CD4-positive, alpha-beta T cell treated with Interleukin-4 for 1 hour (primary cell): ENCODE measurements at places on chromosomes 12 and 14.

DNA sequence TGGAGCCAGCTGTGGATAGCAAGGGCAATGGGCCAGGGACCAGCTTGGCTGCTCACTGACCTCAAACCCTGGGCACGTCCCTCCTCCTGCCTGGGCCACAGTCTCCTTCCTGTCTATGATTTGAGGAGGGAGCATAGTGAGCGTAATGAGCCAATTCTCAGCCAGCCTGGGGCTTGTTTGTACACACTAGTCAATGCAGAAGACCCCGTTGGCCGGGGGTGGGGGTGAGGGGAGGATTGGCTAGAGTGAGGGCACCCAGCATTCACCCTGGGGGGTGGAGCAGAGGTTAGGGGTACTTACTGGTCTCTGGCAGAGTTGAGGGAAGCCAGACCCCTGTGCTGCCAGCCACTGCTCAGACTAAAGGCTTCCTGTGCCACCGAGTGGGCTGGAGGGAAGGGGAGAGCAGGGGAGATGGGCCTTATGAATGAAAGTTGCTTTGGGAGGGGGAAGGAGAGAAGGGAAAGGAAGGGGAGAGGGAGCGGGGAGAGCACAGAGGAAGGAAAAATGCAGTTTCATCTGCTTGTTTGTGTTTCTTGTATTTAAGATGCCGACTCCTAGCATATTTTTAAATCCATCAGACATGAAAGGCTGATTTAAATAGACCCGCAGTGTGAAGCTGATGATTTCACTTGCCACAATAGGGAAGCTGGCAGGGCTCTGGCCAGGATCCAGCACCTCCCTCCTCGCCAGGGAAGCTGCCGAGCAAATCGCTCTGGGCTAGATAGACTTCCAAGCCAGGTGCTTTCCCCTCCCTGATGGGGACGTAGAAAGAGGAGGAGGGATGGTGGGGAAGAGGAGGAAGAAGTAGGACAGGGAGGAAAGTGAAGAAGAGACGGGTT is 114.0 kb downstream of the PRMT8 start:
- no peak for DNase-seq

DNA sequence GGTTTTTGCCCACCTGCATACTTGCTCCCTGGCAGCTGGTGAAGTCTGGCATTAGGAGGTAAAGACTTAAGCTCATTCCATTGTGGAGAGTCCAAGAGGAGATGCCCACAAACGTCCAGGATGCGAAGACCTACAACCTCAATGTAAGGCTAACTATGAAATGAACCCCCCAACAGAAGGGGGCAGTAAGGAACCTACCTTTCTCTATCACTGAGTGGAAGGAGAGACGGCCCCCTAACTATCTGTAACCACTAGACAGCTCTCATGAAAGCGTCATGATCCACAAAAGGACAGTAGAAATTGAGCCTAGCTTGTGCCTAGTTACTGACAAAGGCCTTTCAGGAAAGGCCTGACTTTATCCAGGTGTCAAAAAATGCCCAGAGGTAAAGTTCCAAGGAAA is 55.3 kb downstream of the ZFYVE21 start:
- no peak for DNase-seq

DNA sequence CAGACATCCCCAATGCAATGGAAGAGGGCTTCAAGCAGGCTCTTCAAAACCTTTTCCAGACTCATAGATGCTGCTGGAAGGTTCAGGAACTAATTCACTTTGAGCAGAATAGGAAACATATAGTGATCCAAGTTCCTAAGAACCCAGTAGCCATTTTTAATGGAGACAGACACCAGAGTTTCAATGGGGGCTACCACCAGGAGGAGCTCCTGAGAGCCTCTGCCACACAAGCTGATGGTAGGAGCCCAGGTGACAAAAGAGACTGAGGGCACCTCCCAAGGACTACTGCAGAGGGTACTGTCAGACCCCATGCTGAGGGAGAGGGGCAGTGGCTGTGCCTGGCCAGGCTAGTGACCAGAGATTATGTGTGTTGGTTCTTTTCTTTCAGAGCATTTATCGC is 45.9 kb downstream of the IFNG start:
- DNase-seq: peak; percentile 39

DNA sequence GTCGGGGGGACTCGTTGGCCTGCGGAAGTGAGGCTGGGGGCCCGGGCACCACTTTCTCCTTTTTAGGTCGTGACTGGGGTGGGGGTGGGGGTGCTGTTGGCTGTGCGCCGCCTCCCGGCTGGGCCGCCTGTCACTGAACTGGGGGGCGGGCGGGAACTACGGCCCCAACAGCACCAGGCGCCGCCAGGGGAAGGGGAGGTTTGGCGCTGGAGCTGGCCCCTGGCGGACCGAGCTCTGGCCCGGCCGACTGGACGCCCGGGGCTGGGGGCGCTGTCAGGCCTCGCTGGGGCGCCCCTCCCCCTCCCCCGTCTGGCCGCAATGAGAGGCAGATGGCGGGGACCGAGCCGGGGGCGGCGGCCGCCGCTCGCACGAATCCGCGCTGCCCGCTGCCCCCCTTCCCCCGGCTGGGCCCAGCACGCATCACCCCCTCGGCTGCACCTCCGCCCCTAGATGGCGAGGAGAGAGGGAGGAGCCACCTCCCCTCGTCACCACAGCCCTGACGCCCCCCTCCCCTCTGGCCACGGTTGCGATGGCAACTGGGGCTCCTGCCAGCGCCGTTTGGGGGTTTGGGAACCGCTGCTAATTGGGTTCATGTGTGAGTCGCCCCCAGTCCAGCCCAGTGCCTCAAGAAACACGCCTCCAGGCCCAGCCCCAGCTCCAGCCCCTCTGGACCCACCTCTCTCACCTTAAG is 723 bp downstream of the NFATC4 start:
- DNase-seq: peak; percentile 60

- DNase-seq: no peak
Measured at GRCh38 chr12:43008953-43009845, 419.7 kb upstream of the PRICKLE1 start.
